H1 (cell line): ENCODE measurements at places on chromosomes 3 and 15.

DNA sequence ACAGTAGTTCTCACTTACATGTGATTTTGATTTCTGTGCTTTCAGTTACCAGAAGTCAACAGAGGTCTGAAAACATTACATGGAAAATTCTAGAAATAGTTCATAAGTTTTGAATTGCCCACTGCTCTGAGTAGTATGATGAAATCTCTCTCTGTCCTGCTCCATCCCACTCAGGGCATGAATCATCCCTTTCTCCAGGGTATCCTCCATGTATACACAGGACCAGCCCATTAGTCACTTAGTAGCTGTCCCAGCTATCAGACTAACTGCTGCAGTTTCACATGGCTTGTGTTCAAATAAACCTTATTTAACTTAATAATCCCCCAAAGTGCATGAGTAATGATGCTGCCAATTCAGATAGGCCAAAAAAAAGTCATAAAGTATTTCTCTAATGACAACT, 38.6 kb downstream of the EPHA3 start:
- DNase-seq, result no peak

- no peak for DNase-seq
Measured at GRCh38 chr15:56969265-56969895, 50.9 kb downstream of the TCF12 start.

- DNase-seq, result no peak
Measured at GRCh38 chr3:64190517-64191515, 34.5 kb downstream of the PRICKLE2 start.

GRCh38 chr3:69442771-69443311, 57.0 kb upstream of the FRMD4B start:
- no peak for DNase-seq

GRCh38 chr3:50374363-50375257, 15.3 kb upstream of the TMEM115 start:
- no peak for DNase-seq

DNA sequence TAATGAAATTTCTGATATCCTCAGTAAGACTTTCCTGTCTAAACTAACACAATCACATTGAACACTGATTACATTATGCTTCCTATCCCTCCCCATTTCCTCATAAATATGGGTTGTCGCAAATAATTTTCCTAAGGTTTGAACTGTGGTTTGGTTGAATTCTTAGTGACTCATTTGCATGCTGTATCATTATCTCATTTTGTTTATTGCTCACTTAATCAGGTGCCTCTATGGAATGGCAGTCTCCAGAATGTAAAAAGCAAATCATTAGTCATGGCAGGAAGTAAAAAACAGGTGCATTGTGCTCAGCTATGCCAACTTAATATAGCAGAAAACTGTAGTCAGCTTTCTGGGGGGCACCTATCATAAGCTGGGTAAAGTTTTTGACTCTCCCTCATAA, 216.0 kb upstream of the ZBTB20 start:
- DNase-seq, result no peak

DNA sequence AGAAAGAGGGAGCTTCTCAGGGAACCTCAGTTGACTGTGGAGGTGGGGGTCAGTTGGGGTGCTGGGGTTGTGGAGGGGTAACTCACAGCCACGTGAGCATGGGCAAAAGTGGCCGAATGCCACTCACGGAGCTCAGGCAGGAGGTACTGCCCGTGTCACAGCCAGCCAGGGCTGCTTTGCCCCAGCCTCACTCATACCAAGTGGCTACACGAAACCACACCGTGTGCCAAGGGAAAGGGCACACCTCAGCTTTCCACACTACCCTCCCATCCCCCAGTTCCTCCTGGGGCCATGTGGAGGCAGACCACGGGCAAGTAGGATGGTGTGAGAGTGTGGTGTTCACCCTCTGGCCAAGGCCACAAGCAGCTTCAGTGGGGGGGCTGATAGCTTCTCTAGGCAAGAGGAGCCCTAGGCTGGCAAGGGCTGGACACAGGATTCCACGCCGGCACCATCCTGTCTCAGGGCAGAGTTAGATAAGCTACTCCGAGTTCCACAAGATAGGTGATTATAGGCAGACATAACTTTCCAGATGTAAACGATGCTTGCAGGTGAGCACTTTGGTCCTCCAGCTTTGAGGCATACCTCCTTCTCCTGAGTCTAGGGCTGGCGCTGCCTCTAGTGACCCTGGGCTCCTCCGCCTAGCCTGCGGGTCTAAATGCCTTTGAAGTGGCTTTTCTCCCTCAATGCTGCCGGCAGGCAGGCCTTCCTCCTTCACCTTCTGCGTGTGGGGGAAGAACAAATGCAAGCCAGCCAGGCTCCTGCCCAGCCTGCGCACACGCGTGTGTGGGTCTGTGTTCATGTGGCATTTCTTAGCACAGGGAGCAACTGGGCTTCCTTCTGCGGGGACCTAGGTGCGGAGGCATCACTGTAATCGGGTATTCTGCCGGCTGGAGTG, 25.0 kb downstream of the RGMA start:
- no peak for DNase-seq

- no peak for DNase-seq
Measured at GRCh38 chr3:142929109-142929508, 34.4 kb downstream of the PAQR9 start.

DNA sequence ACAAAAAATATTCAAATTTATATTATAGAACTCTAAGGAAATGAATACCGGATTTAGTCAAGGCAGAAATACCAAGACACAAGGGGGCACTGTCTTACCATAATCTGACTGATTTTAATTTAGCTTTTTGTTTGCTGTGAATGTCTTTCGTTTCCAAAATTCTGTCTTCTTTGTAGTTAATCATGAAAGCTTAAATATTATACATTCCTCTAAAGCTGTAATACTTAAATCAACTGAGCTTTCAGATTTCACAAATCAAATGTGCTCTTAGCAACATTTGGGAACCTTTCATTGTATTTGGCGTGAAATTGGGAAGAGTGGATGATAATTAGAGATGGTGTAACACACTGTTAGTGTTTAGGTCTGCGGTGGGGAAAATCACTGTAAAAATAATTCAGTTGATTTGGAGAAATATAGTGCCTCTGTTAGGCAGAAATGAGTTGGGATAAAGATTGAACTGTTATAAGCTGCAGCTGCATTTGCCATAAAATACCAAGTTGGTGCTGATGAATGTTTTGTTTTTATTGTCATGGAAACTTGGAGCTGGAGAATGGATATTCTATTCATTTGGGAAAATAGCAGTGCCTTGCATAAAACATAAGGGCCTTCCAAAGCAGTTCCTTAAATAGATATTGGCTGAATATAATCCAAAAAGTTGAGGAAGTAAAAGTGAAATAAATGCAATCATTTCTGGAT, 228.2 kb downstream of the TCF12 start:
- no peak for DNase-seq

DNA sequence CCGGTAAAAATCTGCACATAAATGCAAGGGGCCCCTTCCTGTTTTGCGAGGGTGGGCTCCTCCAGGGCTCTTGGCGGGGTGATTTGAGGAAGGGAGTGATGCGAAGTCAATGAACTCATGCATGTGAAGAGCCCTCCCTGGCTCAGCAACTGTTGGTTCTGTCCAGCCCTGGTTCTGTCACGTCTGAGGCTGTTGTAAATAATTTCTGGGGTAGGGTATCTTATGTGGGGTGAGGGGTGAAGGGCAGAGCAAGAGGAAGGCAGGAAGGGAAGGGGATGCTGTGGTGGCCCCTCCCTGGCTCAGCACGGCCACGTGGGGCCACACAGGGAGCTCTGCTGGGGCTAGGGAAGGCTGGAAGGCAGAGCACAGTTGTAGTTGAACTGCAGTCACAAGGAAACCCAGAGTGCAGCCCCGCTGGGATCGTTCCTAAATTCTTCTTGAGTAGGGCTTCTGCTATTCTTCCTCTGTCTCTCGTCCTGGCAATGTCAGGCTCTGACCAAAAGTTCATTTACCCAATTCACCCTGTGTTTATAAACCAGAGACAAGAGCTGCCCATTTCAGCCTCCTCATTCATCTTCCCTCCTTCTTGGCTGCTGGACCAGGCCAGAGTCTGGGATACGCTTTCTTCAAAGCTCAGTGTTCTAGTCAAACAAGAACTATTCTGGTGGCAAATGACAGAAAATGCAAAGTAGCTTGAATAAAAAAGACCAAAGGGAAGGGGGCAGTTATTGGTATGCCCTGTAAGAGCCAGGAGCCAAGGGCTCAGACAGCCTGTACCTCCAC, 14.8 kb upstream of the TOPBP1 start:
- DNase-seq, result no peak

DNA sequence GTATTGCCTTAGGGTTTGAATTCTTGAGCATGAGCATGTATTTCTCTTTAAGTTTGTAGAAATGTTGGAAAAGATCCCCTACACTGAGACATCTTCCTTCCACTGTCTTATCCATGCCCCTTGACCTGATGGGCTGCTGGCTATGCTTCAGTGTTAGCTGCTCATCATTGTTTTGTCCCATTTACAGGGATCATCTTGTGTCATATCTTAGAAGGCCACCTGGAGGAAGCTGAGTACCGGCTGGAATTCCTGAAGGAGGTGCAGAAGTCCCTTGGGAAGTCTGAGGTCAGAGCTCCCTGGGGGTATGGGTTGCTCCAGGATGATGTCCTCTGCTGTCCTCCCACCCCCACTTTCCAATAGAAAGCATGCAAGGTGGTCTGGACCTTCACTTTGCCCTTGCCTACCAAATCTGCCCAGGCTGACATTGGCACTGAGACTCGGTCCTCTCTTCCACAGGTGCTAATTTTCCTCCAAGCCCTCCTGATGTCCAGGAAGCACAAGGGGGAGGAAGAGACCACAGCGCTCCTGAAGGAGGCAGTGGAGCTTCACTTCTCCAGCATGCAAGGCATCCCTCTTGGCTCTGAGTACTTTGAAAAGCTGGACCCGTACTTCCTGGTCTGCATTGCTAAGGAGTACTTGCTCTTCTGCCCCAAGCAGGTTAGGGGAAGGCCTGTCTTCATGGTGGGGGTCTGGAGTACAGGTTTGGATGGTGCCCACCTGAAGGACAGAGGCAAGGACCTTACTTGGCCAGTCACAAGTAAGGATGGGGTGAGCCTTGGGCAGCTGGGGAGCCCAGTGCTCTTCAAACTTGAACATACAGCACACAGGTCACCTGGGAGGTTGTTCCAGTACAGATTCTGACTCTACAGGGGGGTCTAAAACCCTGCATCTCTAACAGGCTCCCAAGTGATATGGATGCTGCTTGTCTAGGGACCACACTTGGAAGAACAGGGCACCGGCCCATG, 17.7 kb downstream of the TTC21A start:
- no peak for DNase-seq

- no peak for DNase-seq
Measured at GRCh38 chr3:60919296-60919695, 332.0 kb downstream of the FHIT start.

DNA sequence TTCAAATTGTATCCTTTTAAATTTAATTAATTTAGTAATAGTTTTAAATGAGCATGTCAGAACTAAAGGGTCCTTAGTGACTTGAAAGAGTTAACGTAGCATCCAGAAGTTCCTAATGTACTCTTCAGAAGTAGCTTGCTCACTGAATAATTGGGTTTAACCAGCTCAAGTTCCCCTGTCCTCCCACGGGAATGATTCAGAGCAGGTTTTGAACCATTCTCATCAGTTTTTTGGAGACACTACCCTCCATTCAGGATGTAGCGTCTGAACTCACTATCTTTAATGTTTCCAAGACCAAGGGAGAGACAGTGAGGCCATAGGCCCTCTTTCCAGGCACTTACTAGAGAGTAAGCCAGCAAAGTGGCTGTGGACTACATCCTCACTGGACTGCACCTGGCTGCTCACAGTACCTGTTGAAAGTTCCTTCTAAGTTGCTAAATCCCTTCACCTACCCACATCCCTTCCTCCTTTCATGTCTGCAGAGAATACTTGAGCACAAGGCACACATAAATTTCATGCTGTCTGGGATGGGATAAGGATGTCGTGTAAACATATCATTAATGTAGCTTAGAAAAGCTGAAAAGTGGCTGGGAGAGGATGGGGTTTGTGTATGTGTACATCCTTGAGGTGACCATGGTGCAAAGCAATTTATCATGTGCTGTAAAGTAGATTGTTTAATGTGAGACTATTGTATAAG, 146.3 kb downstream of the PLCL2 start:
- DNase-seq, result no peak
